ENCODE measurements at places on chromosomes 3 and 15.

DNA sequence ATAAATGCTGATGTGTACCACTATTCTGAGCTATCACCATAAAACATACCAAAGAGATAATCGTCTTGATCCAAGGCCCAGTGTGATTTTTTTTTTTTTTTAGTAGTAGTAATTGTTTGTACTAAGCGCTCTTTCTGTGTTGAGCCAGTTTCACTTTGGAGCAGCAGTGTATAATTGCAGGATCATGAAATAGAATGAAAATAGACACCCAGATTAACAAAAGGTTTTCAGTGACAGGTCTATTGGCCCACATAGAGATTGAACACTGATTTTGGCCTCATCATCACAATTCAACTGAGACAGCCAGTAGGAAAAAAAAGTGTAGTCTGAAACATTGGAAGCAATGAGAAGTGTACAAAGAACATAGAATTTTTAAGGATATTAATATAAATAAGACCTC, 749.8 kb downstream of the NAALADL2 start:
- no peak for DNase-seq

DNA sequence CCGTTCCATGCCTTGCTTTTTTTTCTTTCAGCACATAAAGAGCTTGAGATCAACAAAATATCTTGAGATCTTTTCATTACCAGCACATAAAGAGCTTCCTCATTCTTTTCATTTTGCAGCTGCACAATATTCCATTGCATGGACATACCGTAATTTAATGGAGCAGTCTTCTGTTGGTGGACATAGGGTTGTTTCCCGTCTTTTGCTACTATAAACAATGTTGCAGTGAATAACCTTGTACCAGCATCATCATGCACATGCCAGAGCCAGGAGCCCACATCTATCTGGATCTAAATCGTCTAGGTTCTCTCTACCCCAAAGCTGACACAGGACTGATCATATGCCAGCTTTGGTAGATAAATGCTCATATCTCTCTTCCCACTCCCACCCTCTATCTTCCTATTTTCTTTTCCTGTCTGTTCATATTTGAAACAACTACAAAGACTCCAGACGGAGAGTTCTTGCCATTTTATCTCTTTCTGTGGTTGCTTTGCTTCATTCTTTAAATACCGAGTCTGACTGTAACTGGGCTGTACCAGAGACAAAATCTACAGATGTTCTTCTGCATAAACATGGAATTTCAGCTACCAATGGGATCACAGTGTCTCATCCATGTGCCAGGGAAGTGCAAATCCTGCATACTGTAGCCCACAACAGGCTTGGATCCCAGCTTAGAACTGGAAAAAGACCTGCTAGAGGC, 47.1 kb upstream of the AKAP13 start:
- no peak for DNase-seq

GRCh38 chr3:49899815-49900214, 3.9 kb downstream of the MST1R start:
- no peak for DNase-seq

GRCh38 chr3:127164615-127165014, 28.3 kb upstream of the PRR23E start:
- no peak for DNase-seq

- DNase-seq, result no peak
Observed at GRCh38 chr15:73344056-73344455, 24.7 kb downstream of the HCN4 start.

GRCh38 chr3:102687851-102688555, 253.2 kb downstream of the ZPLD1 start:
- DNase-seq, result no peak

GRCh38 chr15:44910981-44911625, 45.4 kb upstream of the TERB2 start:
- no peak for DNase-seq

- no peak for DNase-seq
Observed at GRCh38 chr3:179269152-179269707, 18.3 kb upstream of the KCNMB3 start.

DNA sequence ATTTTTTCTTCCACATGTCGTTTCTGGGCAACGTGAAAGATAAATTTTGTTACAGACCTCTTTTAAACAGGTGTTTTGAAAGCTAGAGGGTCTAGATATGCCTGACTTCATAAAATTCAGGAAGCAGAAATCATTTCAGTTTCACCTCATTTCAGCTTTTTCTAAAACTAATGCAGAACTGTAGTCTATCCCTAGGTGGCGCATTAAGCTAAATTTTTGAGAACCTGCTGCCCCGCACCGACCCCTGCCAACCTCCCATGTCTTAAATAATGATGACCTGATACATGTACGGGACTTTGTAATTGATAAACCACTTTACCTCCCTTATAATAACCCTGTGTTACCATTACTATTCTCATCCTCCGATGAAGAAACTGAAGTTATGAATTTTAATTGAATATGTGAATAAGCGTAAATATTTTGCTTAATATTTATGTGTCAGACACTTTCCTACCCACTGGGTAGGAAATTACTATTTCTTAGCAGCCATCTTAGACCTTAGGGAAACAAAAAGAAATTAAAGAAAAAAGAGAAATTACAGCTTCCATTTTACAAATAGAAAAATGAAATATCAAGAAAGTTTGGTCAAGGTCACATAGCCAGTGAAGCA, 78.7 kb upstream of the GCNT3 start:
- DNase-seq, result peak; percentile 6

DNA sequence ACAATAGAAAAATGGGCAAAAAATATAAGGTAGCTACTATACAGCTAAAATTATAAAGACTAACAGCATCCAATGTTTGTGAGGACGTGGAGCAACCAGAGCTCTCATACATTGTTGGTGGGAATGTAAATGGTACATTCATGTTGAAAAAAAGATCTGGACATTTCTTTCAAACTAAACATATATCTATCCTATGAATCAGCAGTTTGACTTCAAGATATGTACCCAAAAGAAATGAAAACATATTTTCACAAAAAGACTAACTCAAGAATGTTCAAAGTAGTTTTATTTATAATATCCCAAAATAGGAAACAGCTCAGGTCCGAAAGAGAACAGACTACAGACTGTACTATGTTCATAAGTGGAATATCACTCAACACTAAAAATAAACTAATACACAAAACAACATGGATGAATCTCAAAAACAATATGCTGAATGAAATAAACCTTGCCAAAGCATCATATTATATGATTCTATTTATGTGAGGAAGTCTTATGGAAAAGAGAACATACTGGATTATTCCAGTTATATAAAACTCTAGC, 8.8 kb upstream of the TTBK2 start:
- DNase-seq, result no peak

GRCh38 chr3:149016669-149017541, 25.6 kb downstream of the GYG1 start:
- DNase-seq, result no peak

DNA sequence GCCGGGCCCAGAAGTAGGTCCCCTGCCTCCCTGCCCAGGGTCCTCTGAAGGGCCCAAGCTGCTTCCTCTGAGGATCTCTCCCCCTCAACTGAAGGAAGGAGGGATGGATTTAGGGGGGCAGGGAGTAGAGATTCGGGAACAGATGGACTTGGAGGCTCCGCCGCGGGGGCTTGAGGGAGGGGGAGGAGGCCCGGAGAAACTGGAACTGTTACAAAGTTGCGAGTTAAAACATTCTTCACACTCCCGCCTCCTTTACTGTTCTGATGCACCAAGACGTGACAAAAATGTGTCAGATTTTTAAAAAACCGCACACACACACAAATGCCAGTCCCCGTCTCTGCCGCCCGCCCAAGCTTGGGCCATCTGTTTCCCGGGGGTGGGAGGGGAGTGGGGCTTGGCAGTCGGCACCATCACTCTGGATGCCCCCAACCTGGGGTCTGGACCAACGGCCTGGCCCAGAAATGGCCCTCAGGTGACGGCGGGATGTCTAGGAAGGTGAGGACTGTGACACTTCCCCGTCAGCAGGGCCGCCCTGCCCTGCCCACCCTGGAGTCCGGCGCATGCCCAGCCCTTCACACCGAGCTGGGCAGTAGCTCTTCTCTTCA, 25.0 kb upstream of the LINGO1 start:
- DNase-seq, result no peak

DNA sequence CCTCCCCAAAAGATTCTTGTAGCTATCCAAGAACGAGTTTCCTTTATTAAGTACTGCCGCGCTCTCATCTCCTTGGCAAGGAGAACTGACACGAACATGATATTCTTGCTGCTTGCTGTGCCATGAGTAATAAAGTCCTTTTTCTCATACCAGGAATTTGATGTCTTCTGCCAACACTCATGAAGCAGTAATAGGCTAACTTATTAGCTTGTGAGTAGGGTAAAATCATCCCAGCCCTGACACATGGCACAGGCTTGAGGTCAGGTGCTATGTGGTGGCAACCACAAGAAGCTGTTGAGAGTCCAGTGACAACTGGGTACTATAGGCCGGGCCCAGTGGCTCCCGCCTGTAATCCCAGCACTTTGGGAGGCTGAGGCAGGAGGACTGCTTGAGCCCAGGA, 22.7 kb upstream of the UBXN7 start:
- DNase-seq, result no peak

DNA sequence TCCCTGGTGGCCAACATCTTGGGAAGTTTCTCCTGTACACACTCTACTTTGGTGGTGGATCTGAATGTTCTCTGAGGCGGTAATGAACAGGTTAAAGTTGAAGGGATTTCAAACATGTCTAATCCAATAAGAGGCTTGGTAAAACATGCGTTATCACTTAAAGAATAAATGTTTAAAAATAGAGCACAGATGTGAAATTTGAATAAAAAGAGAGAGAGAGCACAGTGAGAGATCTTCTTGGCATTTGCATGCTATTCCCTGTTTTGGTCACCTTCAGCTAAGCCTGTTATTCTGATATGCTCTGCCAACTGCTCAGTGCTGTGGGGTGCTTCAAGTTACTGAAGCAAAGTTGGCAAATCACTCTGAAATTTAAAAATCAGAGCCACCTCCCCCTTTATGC, 237.7 kb upstream of the WNT5A start:
- DNase-seq, result no peak

DNA sequence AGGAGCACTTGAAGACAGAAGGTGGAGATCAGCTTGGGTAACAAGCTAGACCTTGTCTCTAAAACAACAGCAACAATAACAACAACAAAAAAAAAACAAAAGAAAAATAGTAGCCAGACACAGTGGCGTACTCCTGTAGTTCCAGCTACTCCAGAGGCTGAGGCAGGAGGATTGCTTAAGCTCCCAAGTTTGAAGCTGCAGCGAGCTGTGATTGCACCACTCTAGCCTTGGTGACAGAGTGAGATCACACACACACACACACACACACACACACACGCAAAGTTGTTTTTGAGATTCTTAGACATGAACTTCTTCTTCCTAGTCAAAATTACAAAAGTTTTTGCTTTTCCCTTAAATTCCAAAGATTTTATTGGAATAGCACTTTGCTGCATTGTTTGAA, 93.0 kb upstream of the IGSF10 start:
- no peak for DNase-seq

DNA sequence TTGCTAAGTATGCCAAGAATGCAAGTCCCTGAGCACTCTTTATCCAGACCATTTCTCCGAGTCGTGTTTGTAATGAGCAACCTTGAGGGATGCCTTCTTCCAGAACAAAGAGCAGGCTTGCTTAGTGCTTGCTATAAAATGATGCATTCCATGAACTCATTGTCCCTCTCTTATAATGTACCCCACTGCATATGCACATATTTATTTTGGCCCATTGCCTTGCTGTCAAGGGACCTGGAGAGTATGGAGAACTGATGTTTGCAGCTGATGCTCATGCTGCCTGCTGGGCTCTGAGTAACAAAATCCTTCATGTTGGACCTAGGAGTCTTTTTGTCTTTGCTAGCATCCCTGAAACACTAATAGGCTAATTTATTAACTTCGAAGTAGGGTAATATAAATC, 97.8 kb upstream of the AADACL2 start:
- DNase-seq, result no peak

GRCh38 chr15:78075490-78076230, 1.9 kb downstream of the TBC1D2B start:
- no peak for DNase-seq

GRCh38 chr3:188205992-188206416, 52.0 kb downstream of the LPP start:
- no peak for DNase-seq

DNA sequence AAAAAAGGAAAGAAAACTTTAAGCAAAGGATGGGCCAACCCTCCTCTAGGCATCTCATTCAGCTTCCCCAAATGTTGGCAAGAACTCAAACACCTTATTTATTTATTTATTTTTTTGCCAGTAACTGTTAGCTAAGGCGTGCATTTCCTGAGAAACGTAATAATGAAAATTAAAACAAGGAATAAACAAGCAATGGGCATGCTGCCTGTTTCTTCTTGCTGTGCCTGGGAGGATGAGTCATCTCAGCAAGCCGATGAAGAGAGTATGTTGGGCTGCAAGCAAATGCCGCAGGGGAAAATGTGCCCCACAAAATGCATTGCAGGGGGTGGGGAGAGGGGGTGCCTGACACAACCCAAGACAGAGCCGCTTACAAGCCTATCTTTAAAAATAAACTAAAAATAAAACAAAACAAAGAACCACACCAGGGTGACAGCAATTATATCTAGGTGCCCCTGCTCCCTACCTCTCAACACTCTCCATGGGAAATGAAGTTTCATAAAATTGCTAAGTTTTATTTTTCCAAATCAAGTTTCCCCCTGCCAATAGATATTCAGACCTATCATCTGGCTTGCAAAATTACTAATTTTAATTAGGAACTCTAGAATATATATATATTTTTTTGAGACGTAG, 40.3 kb downstream of the EIF4E3 start:
- no peak for DNase-seq

DNA sequence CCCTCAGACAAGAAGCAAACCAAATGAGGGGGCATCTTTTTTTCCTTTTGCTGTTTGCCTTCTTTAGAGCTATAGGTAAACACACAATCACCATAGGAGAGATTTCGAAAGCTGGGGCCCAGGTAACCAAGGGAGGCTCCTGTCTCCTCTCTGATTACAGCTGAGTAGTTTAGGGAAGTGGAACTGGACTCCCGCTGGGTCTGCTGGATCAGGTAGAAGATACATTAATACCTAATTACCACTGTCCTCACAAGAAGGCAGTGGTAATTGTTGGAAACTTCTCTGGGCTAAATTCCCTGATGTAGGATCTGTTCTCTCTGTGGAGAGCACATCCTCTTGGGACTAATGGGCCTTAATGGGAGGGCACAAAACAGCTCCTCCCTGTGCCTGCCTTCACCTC, 32.7 kb downstream of the HDC start:
- DNase-seq, result no peak
